Stimulated activated naive CD8-positive, alpha-beta T cell treated with anti-CD3 and anti-CD28 coated beads, Interleukin-15, Interleukin-2, amounts not matched to agents 100 U/mL and 50 U/mL, for 24 hours (primary cell): ENCODE measurements at places on chromosomes 2 and 18.

DNA sequence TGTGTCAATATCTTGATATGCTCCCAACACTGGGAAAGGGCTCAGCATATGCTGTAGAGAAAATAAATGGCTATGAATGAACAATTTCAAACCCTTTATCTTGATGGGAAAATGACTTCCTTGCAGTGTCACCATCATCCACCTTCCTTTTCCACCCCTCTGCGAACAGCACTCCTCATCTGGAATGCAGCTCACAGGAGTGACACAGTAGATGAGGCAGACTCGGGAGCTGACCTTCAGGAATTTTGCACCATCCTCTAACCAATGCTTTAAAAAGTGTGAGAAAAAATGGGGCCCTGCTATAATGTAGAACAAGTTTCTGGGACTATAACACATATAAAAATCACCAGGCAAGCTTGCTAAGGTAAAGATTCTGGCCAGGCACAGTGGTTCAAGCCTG lies 41.3 kb upstream of the YPEL5 start:
- no peak for DNase-seq

DNA sequence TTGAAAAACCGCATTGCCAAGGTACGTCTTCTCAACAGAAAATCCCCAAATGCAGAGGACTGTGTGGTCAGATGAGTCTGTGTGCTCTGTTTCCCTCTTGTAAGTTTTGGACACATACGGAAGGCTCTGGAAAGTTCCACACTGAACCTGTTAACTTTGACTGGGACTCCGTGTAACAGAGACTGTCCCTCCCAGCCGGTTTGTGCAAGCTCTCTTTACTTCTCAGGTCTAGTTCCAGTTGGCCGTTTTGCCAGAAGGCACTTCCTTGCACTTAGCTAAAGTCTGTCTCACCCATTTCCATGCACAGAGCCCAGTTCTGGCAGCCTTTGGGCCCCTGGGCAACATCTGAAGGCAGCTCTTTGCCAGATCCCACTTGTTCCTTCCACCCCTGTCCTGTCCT lies 22.0 kb downstream of the EFHD1 start:
- DNase-seq, result no peak

GRCh38 chr18:35051641-35052377 lies 10.6 kb downstream of the MAPRE2 start:
- DNase-seq, result no peak

GRCh38 chr2:18559531-18560030 lies 872 bp downstream of the RDH14 start:
- no peak for DNase-seq
